Activated T-helper 17 cell treated with anti-CD3 and anti-CD28 coated beads, Interleukin-2, amount 50 U/mL, for 72 hours (primary cell): ENCODE measurements at places on chromosomes 13 and 19.

GRCh38 chr19:52666506-52666905 is 28.4 kb upstream of the ZNF83 start:
- no peak overlapping the region for H3K4me3 ChIP-seq
- H3K4me1 ChIP-seq = peaks cover 4% of the 10 kb centered on the region
- no peak for ATAC-seq
- H3K36me3 ChIP-seq = peaks cover 41% of the 10 kb centered on the region
- H3K27ac ChIP-seq = no peak overlapping the region

- peaks cover 21% of the 10 kb centered on the region for H3K4me1 ChIP-seq
- H3K4me3 ChIP-seq = peak within 1 kb of the TSS; percentile 80
- no peaks in the 10 kb centered on the region for H3K36me3 ChIP-seq
- H3K27ac ChIP-seq = peak within 1 kb of the TSS; percentile 69
- peak; percentile 98 for ATAC-seq
- no peaks in the 10 kb centered on the region for H3K27me3 ChIP-seq
These were observed at the start of gene ZNF763 for GRCh38 chr19:11964858-11965645. ZNF763 (plus strand) TSS chr19:11965040; CDS start chr19:11965209, 169 bp downstream.

- H3K4me1 ChIP-seq = no peaks in the 10 kb centered on the region
- no peak overlapping the region for H3K27ac ChIP-seq
These were observed 2005.0 kb upstream of the PCDH20 start for GRCh38 chr13:63420685-63421084.

GRCh38 chr13:40993987-40994386 is 25.1 kb downstream of the ELF1 start:
- H3K4me3 ChIP-seq = peak overlapping the region; percentile 88
- peaks cover 38% of the 10 kb centered on the region for H3K4me1 ChIP-seq
- H3K36me3 ChIP-seq = peaks cover 55% of the 10 kb centered on the region

DNA sequence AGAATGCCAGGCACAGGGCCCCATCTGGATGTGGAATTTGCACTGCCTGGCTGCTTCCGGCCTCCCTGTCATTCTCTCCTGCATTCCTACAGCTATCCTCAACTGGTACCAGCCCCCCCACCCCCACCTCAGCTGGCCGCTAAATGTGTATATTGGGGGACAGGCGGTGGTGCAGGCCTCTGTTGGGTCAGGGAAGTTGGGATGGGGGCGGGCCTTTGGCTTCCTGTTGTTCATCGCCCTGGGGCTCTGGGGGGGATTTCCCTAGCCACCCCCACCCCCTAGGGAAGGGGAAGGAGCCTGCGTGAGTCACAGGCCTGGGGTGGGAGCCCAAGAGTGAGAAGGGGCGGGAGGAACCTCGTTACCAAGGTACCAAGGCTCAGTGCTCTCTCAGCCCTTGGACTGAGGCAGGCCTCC is 10.6 kb downstream of the POU2F2 start:
- peak overlapping the region; percentile 90 for H3K27ac ChIP-seq
- H3K27me3 ChIP-seq = no peaks in the 10 kb centered on the region
- H3K4me1 ChIP-seq = peaks cover 34% of the 10 kb centered on the region
- peaks cover 82% of the 10 kb centered on the region for H3K36me3 ChIP-seq
- ATAC-seq = peak; percentile 81

GRCh38 chr13:109788372-109789111 is 2.2 kb upstream of the IRS2 start:
- peak overlapping the region; percentile 8 for H3K27ac ChIP-seq
- no peak for ATAC-seq
- peaks cover 6% of the 10 kb centered on the region for H3K27me3 ChIP-seq
- no peaks in the 10 kb centered on the region for H3K36me3 ChIP-seq

- H3K4me3 ChIP-seq = no peak overlapping the region
- no peak for ATAC-seq
- peaks cover 10% of the 10 kb centered on the region for H3K4me1 ChIP-seq
- H3K36me3 ChIP-seq = no peaks in the 10 kb centered on the region
- H3K27me3 ChIP-seq = peaks cover 24% of the 10 kb centered on the region
- no peak overlapping the region for H3K27ac ChIP-seq
These were observed 3.1 kb downstream of the SHISA2 start for GRCh38 chr13:26048741-26049140.

DNA sequence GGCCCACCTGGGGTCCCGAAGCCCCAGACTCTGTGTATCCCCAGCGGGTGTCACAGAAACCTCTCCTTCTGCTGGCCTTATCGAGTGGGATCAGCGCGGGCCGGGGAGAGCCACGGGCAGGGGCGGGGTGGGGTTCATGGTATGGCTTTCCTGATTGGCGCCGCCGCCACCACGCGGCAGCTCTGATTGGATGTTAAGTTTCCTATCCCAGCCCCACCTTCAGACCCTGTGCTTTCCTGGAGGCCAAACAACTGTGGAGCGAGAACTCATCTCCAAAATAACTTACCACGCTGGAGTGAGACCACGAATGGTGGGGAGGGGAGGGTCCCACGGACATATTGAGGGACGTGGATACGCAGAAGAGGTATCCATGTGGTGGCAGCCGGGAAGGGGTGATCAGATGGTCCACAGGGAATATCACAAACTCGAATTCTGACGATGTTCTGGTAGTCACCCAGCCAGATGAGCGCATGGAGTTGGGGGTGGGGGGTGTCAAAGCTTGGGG is 1.0 kb upstream of the ICAM5 start:
- no peak overlapping the region for H3K27ac ChIP-seq
- peak; percentile 17 for ATAC-seq
- H3K4me1 ChIP-seq = peaks cover 45% of the 10 kb centered on the region
- H3K4me3 ChIP-seq = peak overlapping the region; percentile 74
- peaks cover 34% of the 10 kb centered on the region for H3K27me3 ChIP-seq

DNA sequence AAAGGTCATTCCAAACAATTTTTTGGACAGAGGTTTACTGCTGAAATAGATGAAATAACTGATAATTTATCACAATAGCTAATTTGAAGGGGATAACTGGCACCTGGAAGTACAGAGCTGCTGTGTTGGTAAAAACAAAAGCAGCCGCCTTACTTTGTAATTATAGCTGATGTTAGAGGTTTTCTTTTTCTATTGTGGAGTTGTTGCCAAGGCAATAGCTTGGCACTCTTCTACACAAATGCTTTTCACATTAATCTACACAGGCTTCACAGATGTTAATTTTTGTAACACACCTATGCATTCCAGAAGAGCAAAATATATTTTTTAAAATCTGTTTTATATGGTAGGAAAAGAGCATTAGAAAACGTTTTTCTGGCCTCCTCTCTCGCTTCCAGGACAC is 56.9 kb downstream of the LACC1 start:
- no peak overlapping the region for H3K27ac ChIP-seq
- H3K4me3 ChIP-seq = no peak overlapping the region
- ATAC-seq = no peak
- H3K27me3 ChIP-seq = peaks cover 20% of the 10 kb centered on the region
- no peaks in the 10 kb centered on the region for H3K36me3 ChIP-seq

- H3K4me1 ChIP-seq = no peaks in the 10 kb centered on the region
- H3K27me3 ChIP-seq = no peaks in the 10 kb centered on the region
- peaks cover 99% of the 10 kb centered on the region for H3K36me3 ChIP-seq
- no peak overlapping the region for H3K4me3 ChIP-seq
- ATAC-seq = no peak
These were observed 44.7 kb downstream of the SMARCA4 start for GRCh38 chr19:11005521-11005920.

- no peak for ATAC-seq
- H3K4me3 ChIP-seq = no peak overlapping the region
- H3K27me3 ChIP-seq = peaks cover 4% of the 10 kb centered on the region
- no peaks in the 10 kb centered on the region for H3K36me3 ChIP-seq
- H3K27ac ChIP-seq = no peak overlapping the region
These were observed 556.6 kb downstream of the DIAPH3 start for GRCh38 chr13:59607172-59607571.

GRCh38 chr13:51619614-51620013 is 35.4 kb downstream of the WDFY2 start:
- H3K27me3 ChIP-seq = no peaks in the 10 kb centered on the region
- peaks cover 12% of the 10 kb centered on the region for H3K36me3 ChIP-seq
- peak; percentile 94 for ATAC-seq
- H3K4me3 ChIP-seq = peak overlapping the region; percentile 32
- peaks cover 30% of the 10 kb centered on the region for H3K4me1 ChIP-seq
- H3K27ac ChIP-seq = peak overlapping the region; percentile 79

GRCh38 chr19:944663-945241 is 18.9 kb downstream of the ARID3A start:
- no peaks in the 10 kb centered on the region for H3K27me3 ChIP-seq
- peaks cover 11% of the 10 kb centered on the region for H3K4me1 ChIP-seq
- ATAC-seq = no peak
- no peak overlapping the region for H3K4me3 ChIP-seq
- H3K27ac ChIP-seq = no peak overlapping the region

DNA sequence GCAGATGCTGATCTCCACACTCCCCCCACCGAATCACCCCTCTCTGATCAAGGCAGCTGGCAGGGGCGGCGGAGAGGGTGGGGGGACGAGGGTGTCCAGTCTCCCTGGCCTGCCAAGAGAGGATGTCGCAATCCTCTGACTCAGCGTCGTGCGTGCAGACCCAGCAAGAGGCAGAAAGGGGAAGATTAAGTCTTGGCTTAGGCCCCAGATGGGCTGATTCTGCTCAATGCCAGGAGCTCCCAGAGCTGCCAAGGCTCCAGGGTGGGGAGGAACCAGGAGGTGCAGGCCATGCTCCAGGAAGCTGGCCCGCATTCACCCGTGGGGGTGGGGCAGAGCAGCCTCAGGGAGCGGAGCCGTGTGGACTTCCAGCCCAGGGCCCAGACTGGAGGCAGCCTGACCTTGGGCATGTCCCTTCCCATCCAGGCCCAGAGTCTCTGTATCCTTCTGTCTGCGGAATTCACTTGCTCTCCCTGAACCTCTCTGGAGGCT is 6.6 kb upstream of the BCL3 start:
- peak overlapping the region; percentile 40 for H3K4me3 ChIP-seq
- no peaks in the 10 kb centered on the region for H3K27me3 ChIP-seq
- no peaks in the 10 kb centered on the region for H3K36me3 ChIP-seq

DNA sequence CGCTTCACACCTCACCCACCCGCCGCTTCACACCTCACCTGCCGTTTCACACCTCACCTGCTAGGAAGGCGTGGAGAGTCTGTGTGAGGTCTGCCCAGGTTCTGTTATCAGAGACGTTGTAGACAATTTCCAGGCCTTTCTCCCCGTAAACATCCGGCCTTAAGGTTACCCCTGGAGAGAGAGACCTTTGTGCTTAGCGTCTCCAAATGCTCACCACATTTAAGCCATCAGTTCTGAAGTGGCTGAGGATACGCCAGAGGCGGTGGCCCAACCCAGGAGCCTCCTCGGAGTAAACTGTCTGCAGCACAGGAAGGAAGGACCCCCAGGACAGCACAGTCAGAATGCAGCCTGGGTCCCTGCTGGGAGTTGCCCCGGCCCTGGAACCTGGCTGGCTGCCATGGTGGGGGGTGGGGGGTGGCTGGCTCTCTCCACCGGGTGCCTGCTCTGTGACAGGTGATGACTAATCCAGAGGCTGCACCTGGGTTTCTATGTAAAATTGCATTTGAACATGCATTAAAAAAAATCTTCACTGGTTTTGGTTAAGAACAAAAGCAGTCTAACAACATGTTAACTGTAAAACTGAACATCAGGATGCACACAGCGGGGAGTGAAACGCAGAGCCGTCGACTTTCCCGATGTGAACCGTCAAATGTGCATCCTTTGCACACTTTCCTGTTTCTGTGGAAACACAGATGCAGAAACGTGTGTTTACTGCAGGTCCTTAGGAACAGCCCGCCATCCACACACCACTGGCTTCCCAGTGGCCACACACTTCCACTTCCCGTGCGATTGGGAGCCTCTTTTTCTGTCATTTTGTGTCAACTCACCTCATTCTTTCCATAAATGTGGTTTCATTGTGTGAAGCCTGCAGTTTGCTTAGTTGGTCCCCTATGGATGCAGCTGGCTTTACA is 4.5 kb downstream of the ATP4B start:
- no peaks in the 10 kb centered on the region for H3K27me3 ChIP-seq
- no peak overlapping the region for H3K4me3 ChIP-seq
- no peaks in the 10 kb centered on the region for H3K36me3 ChIP-seq
- no peaks in the 10 kb centered on the region for H3K4me1 ChIP-seq
- H3K27ac ChIP-seq = no peak overlapping the region
- no peak for ATAC-seq

DNA sequence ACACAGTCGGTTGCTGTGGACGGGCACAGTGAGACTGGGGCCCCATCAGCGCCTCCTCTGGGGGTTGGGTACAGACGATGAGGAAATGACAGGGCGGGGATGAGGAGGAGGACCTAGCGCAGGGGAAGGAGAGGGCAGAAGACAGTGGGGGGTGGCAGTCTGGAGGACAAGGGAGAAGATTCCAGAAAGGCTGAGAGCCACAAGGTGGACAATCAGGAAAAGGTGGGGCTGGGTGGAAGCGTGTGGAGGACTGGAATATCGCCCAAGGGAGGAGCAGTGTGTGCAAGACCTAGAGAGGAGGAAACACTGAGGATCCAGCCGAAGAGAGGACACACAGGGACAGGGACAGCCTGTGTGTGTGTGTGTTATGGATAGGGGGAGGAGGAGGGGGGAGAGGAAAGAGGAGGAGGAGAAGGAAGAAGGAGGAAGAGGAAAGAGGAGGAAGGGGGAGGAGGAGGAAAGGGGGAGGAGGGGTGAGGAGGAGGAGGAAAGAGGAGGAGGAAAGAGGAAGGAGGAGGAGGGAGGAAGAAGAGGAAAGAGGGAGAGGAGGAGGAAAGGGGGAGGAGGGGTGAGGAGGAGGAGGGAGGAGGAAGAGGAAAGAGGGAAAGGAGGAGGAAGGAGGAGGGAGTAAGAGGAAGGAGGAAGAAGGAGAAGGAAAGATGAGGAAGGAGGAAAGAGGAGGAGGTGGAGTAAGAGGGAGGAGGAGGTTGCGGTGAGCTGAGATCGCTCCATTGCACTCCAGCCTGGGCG is 15.8 kb upstream of the GARIN5A start:
- H3K36me3 ChIP-seq = no peaks in the 10 kb centered on the region
- H3K27me3 ChIP-seq = no peaks in the 10 kb centered on the region
- peaks cover 38% of the 10 kb centered on the region for H3K4me1 ChIP-seq
- H3K4me3 ChIP-seq = peak overlapping the region; percentile 34

- H3K27ac ChIP-seq = no peak overlapping the region
- no peaks in the 10 kb centered on the region for H3K4me1 ChIP-seq
- ATAC-seq = no peak
- peaks cover 27% of the 10 kb centered on the region for H3K27me3 ChIP-seq
These were observed 15.7 kb downstream of the PTPRS start for GRCh38 chr19:5324947-5325346.

DNA sequence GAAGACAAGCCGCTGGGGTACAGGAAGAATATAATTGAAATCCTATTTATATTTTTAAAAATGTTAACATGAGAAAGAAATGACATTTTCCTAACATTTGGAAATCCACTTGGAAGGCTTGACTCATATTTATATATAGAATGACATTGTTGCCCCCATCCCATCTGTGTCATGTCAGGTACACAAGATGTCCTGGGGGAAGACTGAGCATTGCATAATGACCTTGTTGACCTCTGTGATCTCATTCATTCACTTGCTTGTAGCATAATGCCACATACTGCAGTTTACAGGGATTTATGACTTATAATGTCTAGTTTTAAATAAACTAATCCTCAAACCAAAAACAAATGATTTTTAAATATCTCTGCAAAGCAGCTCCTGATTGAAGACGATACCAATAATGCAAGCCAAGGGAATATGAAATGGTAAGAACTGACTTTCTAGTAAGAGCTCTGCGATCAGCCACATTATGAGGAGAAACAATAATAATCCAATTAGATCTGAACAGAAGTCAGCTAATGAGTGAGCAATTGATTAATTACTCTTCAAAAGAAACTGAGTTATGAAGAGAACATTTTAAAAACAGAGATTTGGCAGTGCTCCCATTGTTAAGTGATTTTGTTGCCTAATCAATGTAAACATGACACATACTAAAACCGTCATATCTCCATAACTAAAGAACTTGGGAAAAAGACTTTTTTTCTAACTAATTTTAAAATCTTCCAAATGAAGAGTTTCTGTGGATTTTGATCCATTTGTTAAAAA is 21.2 kb upstream of the VWA8 start:
- no peaks in the 10 kb centered on the region for H3K36me3 ChIP-seq
- no peak overlapping the region for H3K4me3 ChIP-seq
- peaks cover 12% of the 10 kb centered on the region for H3K27me3 ChIP-seq
- H3K27ac ChIP-seq = no peak overlapping the region
- H3K4me1 ChIP-seq = peaks cover 4% of the 10 kb centered on the region
